ENCODE measurements at places on chromosomes 2 and 18. TPM values are rescaled to one million over a fixed set of nuclear protein-coding genes. Genes with fewer than 3 reads are reported as not detected.

ANKRD36B gene
- total RNA-seq: 50.6 TPM

DNA sequence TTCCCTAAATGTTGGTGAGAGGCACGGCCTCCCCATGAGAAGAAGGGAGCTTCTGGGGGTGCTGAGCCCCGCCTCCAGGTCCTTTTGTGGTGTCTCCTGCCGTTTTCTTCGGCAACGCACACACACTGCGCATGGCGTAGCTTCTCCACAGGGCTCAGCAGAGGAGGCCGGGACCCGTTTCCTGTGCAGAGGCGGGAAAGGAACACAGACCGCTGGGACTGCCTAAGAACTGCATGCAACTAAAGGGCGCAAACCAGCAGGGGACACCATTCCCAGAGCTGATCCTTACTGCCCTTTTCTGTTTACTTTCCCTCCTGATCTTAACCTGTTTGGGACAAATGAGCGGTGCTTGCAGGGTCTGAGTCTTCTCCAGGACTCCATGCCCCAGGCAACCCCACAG is 90.3 kb upstream of the CAPN13 start:
- no peak for DNase-seq

DNA sequence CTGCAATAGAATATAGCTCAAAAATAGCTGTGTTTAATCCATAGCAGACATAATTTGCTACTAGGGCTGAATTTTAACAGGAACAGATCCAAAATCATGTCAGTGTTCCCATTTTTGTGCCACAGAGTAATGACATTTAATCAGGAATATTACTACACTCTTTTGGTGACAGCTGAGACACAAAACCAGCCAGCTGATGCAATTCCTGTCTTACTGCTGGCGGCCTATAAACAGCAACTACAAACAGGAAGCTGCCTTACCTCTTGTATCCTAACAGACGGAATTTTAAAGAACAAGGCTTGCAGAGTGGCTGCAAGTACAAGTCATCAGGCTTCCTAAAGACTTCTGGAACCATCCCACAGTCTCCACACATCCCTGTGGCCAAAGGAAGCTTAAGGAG is 218.1 kb downstream of the ZNF521 start:
- DNase-seq: peak; percentile 47

- DNase-seq: no peak
Observed at GRCh38 chr2:146246736-146247523, 1597.9 kb upstream of the ACVR2A start.

- no peak for DNase-seq
Observed at GRCh38 chr2:15829985-15830384, 110.4 kb upstream of the MYCN start.

MC2R gene
- 0.18 TPM for total RNA-seq

DNA sequence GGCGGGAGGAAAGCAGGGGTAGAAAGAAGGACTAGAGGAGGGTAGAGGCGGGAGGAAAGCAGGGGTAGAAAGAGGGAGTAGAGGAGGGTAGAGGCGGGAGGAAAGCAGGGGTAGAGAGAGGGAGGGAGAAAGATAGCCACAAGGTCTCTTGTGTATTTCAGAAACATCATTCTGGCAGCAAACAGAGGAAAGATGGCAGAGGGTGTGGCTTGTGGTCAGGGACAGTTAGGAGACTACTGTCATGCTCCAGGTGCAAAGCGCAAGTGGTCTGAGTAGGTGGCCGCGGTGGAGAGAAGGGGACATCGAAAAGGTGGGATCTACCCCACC is 82.4 kb upstream of the TAF1B start:
- no peak for DNase-seq

DNA sequence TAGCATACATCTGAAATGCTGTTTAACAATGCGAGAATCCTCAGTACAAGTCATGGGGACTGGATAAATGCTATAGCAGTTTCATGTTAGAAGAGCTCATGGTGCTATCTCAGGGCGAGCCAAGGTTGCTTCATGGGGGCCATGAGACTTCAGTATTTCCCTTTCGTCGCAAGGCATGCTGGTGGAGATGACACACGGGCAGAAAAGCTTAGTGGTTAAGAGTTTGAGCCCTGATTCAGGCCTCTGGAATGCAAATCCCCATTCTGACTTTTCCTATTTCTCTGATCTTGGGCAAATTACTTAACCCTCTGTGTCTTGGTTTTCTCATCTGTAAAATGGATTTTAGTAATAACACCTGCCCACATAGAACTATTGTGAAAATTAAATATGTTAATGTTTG is 57.4 kb upstream of the EPHA4 start:
- no peak for DNase-seq

SCN7A gene
- 57.8 TPM for total RNA-seq

DNA sequence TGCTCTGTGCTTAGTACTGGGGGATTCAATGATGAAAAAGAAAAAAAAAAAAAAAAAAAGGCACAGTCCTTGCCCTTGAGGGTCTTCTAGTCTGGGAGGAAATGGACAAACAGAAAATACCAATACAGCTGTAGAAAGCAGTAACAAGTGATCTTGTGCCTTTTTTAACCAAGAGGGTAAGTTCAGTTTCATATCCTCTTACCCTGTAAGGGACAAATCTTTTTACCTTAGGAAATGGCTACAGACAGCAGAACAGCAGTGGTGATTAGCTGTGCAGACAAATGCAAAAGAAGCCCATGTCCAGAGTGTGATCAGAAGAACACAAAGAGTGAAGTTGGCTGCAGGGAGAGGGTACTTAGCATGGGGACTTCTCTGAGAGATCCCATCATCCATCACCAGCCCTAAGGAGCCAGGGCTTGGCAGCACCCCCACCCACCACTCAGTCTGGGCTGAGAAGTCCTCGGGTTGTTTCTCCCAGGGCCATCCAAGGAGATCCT is 102.9 kb downstream of the ALPK2 start:
- DNase-seq: no peak

Data from muscle of leg (tissue), 16 donors.